ENCODE measurements at places on chromosomes 7 and 10.

DNA sequence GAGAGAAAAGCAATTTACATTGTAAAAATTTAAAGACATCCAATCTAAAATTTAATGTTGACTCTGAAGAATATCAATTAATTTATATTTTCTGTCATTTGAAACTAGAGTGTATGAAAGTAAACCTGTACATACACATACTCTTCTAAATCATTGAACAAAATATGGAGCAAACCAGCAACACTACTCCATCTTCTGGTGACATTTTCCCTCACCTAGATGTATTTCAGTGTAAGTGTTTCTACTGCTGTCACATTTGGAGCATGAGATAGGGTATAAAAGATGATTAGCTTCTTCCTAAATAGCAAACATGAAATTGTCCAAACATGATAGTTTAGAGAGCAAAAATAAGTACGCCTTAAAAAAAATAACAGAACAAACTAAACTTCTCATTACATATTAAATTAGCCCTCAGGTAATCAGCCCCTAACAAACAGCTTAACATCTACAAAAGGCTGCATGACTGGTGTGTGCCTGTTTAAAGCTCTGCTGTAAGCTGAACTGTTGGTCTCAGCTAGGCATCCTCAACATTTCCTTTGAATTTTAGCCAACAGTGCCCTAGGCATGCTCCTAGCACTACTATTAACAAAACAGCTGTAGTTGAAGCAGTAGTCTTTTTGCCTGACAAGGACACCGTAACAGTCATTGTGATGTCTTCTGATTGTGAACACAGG, 189.8 kb downstream of the CTNNA3 start:
- no peak for DNase-seq

GRCh38 chr7:121500360-121501058, 104.4 kb upstream of the FAM3C start:
- DNase-seq, result no peak

DNA sequence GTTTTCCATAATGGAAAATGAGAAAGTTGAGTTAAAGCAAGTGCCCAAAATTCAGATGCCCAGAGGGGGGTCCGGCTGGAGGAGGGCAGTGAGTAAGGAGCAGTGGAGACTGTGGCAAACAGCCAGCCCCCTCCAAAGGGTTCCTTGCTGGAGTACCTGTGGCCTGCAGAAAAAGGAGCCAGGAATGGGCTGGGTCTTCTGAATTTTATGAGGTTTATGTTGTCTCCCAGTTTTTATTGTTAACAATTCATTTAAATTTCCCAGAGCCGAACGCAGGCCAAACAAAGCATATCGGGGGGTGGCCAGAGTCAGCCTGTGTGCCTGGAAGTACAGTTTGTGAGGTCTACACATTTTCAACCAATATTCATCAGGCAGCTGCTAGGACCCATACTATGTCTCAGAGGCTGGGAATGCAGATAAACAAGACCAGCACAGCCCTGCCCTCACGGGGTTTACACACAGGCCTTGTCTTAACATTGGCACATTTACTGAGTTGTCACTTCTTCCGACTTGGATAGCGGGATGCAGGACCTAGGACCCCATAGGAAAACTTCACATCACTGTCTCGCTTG, 12.9 kb upstream of the CSGALNACT2 start:
- no peak for DNase-seq

GRCh38 chr10:117675514-117676055, 133.0 kb downstream of the EMX2 start:
- no peak for DNase-seq

DNA sequence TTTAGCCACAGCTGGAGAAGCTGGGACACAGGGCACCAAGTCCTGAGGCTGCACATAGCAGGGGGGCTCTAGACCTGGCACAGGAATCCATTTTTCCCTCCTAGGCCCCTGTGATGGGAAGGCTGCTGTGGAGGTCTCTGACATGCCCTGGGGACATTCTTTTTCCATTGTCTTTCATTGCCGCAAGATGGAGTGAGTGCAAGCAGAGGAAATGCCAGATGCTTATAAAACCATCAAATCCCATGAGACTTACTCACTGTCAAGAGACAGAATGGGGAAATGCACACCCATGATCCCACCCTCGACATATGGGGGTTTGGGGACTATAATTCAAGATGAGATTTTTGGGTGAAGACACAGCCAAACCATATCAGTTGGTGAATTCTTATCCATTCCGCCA, 94.7 kb upstream of the FERD3L start:
- DNase-seq, result no peak

DNA sequence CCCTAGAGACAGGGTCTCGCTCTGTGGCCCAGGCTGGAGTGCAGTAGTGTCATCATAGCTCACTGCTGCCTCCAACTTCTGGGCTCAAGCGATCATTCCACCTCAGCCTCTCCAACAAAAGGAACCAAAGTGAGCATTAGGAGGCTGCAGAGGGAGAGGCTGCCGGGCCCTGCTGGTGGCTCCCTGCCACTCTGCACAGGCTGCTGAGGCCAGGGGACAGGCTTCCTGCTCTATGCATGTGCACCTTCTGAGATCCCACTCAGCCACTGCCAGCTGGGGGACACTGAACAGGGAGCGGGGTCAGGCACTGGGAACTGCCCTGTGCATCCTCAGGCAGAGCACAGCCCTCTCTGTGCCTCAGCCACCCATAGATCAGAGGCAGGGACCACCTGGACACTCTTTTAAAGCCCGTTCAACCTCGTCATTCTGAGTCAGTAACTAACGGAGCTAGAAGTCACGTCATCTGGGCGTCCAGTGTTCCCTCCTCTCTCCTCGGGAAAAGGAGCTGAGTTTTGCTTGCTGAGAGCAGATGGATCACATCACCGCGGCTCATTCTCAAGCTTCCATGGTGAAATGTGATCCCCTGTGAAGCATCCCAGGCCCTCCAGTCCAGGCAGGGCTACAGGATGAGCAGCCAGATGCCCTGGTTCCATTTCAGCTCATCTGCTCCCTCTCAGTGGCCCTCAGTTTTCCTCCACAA, 109.6 kb downstream of the MYL10 start:
- DNase-seq, result no peak

DNA sequence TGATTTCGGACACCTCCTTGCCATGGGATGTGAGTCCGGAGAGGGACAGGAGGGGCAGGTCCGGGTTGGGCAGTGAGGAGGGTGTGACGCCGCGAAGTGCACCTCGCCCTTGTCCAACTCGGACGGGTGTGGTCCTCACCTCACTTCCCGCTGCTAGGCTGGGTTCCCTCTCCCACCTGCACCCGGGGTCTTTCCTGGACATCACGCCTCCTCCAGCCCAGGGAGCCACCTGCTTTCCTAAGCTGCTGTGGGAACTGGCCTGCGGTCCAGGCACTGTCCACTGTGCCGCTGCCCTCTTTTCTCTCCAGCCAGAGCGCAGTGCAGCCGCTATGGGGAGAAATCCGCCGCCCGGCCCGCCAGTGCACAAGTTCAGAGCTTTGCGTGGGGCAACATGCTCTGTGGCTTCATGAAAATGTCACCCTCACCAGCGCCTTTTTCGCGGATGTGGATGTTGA, 45.0 kb upstream of the ZNF716 start:
- no peak for DNase-seq

- DNase-seq, result peak; percentile 72
These were observed 4.3 kb downstream of the ELOVL3 start for GRCh38 chr10:102230264-102230860.

DNA sequence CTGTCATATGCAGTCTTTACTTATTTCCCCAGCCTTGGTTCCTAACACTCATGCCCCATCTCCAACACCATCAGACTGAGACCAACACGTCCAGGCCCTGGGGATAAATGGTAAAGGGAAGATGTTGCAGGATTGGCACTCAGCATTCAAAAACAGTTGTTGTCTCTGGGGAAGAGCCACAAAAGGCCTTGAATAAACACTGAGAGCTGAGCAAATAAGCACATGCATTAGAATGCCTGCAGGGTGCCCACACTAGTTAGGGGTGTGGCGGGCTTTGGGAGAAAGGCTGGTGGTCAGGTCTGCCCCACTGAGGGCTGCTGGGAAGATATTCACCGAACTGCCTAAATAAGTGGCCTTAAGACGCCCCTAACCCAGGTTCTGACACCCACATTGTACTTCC, 391.0 kb downstream of the GFRA1 start:
- DNase-seq, result no peak

- no peak for DNase-seq
These were observed 30.7 kb downstream of the HTRA1 start for GRCh38 chr10:122492006-122492405.

- no peak for DNase-seq
These were observed 201.8 kb downstream of the XPNPEP1 start for GRCh38 chr10:109721453-109722064.

- no peak for DNase-seq
These were observed 79.2 kb downstream of the ADCY1 start for GRCh38 chr7:45653209-45653907.

- no peak for DNase-seq
These were observed 65.3 kb downstream of the OR13A1 start for GRCh38 chr10:45249978-45250693.

DNA sequence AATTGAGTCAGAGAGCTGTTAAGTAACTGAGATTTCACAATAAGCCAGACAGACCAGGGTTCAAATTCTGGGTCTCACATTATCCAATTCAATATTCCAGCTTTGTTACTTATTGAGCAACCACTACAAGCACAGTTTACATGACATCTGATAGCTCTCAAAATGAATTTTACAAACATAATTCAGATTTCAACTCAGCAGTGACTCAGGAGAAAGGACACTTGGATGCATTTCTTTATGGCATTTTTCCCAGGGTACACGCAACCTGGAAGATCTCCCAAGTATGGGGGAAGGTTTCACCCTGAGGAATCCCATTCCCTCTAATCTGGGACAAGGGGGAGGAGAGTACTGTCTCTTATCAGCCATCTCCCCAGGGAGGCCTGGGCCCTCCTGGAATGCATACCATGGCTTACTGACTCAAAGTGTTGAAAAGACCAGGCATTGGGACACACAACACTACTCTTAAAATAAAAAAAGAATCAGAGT, 102.4 kb downstream of the CFTR start:
- DNase-seq, result peak; percentile 68

DNA sequence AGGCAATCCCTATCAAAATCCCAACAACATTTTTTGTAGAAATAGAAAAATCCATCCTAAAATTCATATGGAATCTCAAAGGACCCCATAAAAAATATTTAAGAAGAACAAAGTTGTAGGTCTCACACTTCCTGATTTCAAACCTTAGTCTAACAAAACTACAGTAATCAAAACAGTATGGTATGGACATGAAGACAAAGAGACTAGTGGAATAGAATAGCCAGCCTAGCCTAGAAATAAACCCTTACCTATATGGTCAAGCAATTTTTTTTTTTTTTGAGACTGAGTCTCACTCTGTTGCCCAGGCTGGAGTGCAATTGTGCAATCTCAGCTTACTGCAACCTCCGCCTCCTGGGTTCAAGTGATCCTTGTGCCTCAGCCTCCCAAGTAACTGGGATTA, 3.6 kb upstream of the TMEM120A start:
- DNase-seq, result no peak

DNA sequence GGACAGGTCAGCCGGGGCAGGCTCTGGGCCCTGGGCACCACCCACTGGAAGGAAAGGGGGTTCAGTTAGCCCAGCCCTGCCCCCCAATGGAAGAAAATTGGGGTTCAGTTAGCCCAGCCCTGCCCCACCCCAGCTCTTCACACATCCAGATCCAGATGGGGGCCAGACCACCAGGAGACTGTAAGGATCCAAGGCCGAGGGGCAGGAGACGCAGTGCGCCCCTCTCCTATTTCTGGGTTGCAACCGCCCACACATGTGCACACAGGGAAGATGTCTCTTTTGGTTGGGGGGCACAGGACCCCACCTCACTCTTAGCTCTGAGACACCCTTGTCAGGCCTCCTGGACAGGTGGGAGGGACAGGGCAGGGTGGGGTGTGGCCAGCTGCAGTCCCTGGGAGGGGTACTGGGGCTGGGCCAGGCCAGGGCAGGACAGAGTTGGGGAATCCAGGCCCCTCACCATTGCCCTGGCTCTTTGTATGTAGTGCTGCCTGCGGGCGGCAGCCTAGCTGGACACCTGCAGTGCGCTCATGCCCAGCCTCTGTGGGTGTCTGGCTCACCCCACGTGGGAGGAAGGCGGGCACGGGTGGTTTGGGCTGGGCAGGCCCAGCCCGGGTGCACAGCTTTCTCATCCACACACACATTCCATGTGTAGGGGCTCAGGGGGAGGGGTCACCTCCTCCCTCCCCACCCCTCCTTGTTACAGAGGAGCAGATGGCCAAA, 141.2 kb downstream of the LHPP start:
- no peak for DNase-seq

DNA sequence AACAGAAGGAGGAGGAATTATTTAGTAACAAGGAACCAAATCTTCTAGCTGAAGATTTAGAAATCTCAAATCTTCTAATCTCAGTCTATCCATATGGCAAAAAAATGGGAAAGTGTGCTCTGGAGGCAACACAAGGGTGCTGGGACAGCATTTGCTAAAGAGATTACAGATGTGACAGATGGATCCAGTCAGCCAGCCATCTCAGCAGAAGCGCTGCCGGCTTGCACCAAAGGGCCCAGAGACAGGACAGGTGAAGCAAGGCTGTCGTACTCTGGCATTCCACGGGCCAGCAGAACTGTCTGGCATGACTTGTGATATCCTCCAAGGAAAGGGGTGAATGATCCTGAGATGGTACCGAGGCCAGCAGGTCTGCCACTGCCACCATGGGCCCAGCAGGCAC, 45.7 kb upstream of the GJD4 start:
- no peak for DNase-seq

DNA sequence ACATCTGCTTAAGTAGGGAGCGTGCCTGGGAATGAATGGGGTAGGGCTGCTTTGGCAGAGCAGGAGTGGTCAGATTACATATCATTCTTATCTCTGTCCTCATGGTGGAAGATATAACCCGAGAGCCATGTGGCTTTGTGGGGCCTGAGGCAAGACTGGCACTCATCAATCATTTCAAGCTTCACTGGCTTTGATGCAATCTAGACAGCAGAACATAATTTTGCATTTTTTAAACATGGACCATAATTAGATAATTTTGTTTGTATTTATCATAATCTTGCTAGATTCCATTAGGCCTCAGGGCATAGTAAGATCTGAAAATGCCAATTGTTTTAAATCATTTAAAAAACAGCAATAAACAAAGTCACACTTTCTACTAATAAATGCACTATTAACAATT, 480.3 kb downstream of the NXPH1 start:
- no peak for DNase-seq

DNA sequence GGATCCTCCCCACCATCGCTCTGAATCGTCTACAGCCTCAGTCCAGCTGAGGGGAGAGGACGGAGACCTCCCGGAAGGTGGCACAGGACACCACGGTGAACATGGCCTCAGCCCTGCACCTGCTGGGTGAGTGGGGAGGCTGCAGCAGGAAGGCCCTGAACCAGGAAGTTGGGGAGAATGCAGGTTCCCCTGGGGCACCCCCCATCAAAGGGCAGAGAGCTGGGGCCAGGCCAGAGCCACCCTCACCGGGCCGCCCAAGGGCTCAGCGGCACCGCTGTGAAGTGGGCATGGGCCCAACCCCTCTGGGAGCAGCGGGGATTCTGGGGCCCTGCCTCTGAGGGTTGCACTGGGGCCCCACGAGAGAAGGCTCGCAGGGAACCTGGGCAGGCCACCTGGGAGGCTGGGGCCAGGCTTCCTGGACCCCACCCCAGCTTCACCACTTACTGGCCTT, 98.7 kb downstream of the MICALL2 start:
- no peak for DNase-seq
